WTC11 (cell line): ENCODE measurements at places on chromosomes 5 and 9. TPM values are rescaled to one million over a fixed set of nuclear protein-coding genes. Genes with fewer than 3 reads are reported as not detected.

DNA sequence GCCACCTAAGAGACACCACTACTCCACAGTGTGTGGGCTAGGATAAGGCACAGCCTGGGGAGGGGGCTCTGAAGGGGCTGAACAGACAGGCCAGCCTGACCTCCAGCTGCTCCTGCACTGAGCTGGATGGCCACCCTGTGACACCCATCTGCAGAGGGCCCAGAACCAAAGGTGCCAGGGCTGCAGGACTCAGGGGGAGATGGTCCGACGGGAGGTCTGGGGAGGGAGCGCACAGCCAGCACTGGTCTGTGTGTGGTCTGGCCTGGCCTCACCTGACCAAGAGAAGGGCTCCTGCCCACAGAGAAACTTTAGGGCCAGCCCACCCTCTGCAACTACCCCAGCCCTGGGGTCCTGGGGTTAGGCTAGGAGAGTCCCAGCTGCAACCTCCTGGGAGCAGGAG is 789 bp downstream of the LTC4S start:
- DNase-seq: no peak

DNA sequence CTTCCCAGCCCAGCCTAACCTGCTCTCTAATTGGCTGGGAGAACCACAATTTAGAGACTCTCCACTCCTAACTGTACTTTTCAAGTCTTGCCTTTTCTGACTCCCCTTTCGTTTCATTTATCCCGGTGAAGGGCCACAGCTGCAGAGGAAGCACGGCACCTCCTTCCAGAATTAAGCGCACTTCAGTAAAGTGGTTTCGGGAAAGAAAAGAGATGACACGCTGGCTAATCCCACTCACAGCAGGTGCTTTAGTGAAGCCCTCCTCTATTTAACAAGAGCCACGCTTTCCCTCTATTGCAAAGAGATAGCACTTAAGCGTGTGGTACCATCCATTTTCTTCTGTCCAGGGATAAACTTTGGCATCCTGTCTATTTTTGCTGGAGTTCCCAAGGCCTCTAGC is 4.8 kb downstream of the DNAH5 start:
- no peak for DNase-seq

DNA sequence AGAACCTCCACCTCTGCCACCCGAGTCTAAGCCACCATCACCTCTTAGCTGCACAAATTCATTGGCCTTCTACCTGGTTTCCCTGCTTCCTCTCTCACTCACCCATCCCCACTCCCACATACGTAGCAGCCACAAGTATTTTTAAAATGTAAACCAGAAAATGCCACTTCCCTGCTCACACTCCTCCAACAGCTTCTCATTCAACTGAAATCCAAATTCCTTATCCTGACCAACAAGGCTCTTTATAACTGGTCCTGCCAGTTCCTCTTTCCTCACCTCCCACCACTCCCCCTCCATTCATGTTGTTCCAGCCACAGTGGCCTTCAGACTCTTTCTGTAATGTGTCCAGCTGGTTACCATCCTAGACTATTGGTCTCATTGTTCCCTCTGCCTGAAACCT is 25.0 kb upstream of the PALM2AKAP2 start:
- DNase-seq: no peak

DNA sequence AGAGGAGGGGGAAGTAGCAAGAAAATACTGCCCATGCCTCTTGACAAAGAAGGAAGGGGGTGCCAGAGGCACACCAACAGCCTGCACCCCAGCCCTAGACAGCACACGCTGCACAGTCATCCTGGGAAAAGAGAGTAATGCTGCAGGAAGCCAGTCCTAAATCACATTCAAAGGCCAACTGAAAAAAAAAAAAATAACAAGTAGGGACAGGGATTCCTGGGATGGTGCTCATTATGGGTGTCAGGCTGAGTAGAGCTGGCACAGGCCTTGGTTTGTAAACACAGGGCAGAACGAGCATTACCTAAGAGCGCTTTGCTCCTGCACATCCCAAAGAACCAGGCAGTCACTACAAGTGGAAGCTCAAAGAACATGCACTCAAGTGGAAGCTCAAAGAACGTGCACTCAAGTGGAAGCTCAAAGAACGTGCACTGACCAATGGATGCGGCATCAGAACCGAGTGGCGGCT is 7.8 kb downstream of the RAPGEF1 start:
- DNase-seq: no peak

DNA sequence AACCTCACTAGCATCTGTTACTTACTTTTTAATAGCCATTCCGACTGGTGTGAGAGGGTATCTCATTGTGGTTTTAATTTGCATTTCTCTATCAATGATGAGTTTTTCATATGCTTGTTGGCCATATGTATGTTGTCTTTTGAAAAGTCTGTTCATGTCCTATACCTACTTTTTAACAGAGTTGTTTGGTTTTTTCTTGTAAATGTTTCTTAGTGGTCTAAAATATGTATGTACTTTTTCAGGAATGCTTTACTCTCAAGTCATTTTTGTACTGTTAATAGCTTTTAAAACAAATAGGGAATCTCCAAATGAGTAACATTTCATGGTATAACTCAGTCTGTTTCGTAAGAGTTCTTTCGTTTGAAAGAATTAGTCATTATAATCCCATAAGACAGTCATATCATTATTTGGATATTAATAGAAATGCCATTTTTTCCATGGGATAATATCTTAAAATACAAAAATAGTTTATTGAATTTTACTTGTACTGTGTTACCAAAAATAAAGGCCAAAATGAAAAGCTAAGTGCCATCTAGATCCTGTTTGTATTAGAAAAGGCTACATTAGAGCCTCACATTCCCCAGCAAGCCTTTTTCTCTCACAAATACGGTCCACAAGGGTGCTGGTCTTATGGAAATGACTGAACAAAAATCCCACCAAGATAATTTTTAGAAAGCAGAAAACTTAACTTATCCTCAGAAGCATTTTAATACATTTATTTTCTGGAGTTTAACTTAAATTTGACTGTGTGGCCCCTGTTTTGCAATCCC is 247.7 kb downstream of the PJA2 start:
- DNase-seq: no peak

GRCh38 chr5:154866841-154867240 is 8.4 kb downstream of the CNOT8 start:
- DNase-seq: no peak

GRCh38 chr9:114606597-114607207 is 4.4 kb upstream of the TMEM268 start:
- DNase-seq: no peak

GRCh38 chr5:15236911-15237508 is 263.0 kb upstream of the FBXL7 start:
- no peak for DNase-seq

- DNase-seq: no peak
Observed at GRCh38 chr5:122152266-122152900, 23.0 kb downstream of the ZNF474 start.

DNA sequence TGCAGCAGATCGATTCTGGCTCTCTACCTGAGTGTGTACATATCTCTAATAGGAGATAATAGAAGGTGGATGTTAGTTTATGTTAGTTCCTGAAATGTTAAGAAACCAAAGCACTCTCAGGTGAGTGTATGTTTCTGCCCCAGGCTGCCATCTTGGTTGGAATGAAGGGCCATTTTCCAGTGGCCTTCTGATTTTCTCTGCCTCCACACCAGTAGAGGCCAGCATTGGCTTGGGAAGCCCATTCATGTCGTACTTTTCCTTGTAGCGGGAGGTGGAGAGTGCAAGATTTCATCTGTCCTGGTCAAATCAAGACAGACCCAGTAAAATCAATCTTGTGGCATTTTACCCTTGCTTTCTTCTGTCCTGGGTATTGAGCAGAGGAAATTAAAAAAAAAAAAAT is 91.0 kb downstream of the GAS1 start:
- DNase-seq: no peak

GRCh38 chr5:93225748-93226147 is 355.3 kb downstream of the NR2F1-AS1 start:
- DNase-seq: no peak

DNA sequence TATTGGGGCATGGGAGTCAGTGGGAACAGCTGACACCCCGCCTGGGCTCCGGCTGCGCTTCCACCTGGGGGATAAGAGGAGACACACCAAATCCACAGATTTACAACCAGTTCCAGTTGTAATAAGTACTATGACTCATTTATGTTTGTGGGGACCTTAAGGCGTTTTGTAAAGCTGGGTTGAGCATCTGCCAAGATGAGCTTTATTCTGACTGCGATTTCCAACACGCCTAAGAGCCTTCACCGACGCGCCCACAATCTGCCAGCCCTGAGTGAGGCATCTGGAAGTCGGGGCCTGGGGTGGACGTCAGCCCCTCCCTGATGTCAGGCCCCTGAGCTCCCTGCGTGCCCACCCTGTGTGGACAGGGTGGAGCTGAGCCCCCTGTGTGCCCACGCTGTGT is 14.3 kb upstream of the LHX3 start:
- no peak for DNase-seq

GRCh38 chr5:61280761-61281427 is 51.2 kb upstream of the ZSWIM6 start:
- DNase-seq: no peak

GRCh38 chr5:126274076-126274762 is 149.0 kb upstream of the GRAMD2B start:
- no peak for DNase-seq

DNA sequence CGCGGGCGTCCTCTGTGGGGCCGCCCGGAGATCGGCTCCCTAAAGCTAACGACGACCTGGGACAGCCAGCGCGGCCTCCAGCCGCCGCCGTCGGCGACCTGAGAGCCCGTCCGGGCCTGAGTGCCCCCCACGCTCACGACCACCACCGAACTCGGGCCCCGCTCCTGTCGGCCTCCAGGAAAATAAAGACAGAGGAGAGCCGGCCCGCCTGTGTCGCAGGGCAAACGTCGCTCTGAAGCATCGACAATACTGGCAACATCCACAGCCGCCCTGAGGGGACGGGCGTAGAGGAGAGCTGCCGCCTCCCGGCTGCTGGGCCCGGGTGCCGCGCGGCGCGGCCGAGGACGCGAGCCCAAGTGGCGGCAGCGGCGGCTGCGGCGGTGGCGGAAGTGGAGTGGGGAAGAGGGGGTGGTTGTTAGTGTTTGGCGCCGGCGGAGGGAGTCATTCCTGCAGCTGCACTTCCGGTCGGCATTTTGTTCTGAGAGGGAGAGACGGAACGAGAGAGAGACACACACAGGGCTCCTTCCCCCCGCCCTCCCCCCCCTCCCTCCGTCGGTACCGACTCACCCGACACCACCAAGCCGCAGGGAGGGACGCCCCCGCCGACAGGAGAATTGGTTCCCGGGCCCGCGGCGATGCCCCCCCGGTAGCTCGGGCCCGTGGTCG is at the start of gene NIPBL:
TSS of gene NIPBL (plus strand) at position 471 of the 666 bp plus-strand sequence. CDS start 76,928 bp downstream, outside the sequence.
- peak; percentile 83 for DNase-seq

- peak; percentile 7 for DNase-seq
Observed at GRCh38 chr5:1524799-1525623, 1.3 kb upstream of the LPCAT1 start.

DNA sequence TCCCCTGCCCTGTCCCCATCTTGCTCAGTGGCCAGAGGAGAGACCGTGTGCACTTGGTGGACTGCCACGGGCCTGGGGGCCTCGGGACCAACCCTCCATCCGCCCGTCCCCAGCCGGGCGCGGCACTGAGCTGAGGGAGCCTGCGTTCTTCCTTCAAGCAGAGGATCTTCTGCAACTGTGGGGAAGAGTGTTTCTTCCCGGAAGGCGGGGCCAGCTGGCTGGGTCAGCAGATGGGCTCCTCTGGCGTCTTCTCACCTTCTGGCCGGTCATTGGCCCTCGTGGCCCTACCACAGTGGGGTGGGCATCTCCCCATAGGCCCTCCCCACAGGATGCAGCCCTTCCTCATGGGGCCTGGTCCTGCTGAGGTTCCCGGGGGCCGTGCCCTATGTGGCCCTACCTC is 17.4 kb downstream of the RXRA start:
- DNase-seq: no peak

DNA sequence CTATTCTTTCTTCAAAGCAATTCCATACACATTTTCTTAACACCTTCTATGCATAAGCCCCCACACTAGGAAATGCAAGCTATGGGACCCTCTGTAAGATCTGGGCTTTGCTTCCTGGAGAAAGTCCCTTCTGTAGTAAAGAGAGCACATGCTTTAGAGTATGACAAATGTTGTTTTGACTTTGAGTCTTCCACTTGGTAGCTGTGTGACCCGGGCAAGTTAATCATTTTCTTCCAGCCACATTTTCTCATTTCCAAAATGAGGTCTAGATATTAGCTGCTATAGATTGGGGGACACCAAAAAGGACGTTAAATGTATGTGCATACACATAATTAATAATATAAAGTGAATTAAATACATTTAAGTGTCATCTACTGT is 334.0 kb downstream of the NFIB start:
- DNase-seq: no peak

- DNase-seq: no peak
Observed at GRCh38 chr5:126875303-126875785, 98.4 kb downstream of the LMNB1 start.

DNA sequence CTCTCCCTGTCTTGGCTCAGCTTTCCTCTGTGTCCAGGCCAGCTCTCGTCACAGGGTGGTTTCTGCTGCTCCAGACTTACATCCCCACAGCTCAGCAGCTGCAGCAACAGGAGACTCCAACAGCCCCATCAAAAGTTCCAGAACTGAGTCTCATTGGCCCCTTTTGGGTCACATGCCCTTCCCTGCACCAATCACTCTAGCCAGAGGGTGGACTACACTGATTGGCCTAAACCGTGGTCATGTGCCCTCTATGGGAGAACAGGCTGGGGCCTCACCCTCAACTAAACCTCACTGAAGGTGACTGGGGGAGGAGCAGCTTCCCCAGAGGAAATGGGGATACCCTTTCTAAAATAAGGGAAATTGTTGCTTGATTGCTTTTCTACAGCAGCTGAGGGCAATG is 44.4 kb upstream of the CPLX2 start:
- DNase-seq: no peak

DNA sequence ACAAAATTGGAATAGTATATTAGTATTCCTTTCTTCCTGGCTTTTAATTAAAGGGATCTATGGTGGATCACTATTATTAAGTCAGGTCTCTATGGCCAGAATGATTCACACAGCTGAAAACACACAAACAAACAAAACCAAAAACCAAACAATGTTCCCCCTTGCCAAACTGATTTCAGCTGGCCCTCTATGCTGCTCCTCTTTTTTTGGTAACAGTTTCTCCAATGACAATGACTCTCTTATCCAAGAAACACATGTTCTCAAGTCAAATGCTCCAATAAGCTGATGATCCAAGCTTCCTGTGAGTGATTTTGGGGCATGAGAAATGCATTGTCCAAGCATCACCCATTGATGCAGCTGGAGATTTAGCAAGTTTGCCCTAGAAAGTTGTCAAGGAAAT is 193.4 kb upstream of the TUT7 start:
- DNase-seq: no peak

GRCh38 chr9:109619310-109619709 is 121.2 kb upstream of the PTPN3 start:
- DNase-seq: no peak

PRUNE2 gene
- 9.3 to 13.1 TPM (median 9.6 TPM) in 3 replicates for total RNA-seq

ACTBL2 gene
- total RNA-seq: not detected in 3 replicates

SLC6A3 gene
- 0.53 to 0.74 TPM (median 0.64 TPM) in 3 replicates for total RNA-seq

NFIB gene
- 7.1 to 12.5 TPM (median 7.4 TPM) in 3 replicates for total RNA-seq

GRIA1 gene
- total RNA-seq: 0.76 to 0.81 TPM (median 0.76 TPM) in 3 replicates

GRIN3A gene
- total RNA-seq: 0.02 to 0.07 TPM in 2 of 3 replicates, not detected in the other

KCNIP1 gene
- 0.59 to 0.82 TPM (median 0.80 TPM) in 3 replicates for total RNA-seq

GRM6 gene
- 0.05 to 0.33 TPM in 2 of 3 replicates, not detected in the other for total RNA-seq

PIP5KL1 gene
- total RNA-seq: 15.8 to 20.2 TPM (median 16.8 TPM) in 3 replicates
